ENCODE measurements at places on chromosomes 12 and 14.
A peak's percentile ranks its signal among the peaks of the same experiment; 100 is the strongest.

GRCh38 chr12:76084863-76085519, 506 bp upstream of the NAP1L1 start:
- DNase-seq = no peak

DNA sequence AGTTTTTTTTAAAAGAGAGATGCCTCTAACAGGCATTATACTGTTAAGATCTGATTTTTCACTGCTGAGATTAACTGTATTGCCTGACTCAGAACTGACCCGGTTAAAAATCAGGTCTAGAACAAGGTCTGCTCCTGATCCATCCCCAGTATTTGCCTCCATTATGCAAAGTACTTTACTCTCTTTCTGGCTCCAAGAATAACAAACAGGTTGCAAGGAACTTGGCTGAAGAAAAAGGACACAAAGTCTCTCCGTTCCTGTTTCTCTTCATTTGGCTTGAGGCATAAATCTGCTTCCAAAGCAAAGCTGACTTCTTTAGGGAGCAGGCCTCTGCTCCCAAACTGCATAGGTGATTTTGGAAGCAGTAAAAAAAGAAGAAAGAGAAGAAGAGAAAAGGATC, 199.3 kb upstream of the PDZRN4 start:
- DNase-seq = no peak

GRCh38 chr12:82841487-82841904, 154.8 kb downstream of the TMTC2 start:
- DNase-seq = no peak

- no peak for DNase-seq
Observed at GRCh38 chr14:69648480-69649451, 37.4 kb downstream of the SUSD6 start.

DNA sequence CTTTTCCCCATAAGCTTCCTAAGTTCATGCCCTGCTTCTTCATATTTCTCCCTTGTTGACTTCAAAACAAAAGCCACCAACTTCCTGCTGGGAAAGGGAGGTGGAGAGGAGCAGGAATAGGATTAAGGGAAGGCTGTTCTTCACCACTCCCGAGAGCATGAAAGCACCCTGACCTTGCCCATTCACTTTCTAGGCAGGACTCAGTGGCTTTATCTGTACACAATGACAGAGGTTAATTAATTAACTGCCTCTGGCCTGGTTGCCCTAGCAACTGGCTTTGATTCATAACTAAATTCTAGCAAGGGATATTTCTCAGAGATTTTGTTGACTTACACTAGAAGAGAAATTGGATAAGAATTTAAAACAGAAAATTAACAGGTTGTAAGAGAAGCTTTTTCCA, 396.8 kb downstream of the RPS29 start:
- DNase-seq = no peak

DNA sequence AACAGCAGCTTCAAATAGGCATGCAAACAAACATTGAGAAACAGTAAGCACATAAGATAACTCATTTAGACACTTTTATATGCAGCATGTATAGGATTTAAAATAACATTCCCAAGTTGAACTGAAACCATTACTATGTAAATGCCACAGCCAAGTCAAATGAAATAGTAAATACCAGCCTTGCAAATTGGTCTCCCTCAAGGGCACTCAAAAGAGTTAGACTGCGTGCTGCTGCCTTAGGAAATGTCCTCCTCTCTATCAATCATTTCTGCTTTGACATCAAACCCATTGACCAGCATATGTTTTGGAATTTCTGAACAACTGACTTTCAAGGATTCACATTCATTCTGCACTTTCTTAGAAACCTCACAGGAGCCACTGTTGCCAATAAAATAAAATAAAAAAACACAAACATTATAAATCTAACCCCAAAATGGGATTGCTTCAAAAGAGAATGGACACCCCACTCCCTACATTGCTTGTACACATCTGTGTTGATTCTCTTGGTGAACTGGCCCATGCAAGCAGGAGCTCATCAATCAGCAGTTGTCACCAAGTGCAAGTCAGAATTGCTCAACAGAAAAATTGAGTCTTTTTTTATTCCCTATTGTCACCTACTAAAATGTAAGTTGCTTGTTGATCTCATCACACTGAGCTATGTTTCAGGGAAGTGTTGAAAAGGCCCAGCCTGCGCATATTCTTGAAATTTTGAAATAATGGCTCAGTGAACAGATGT, 256.2 kb downstream of the DAD1 start:
- DNase-seq = no peak

DNA sequence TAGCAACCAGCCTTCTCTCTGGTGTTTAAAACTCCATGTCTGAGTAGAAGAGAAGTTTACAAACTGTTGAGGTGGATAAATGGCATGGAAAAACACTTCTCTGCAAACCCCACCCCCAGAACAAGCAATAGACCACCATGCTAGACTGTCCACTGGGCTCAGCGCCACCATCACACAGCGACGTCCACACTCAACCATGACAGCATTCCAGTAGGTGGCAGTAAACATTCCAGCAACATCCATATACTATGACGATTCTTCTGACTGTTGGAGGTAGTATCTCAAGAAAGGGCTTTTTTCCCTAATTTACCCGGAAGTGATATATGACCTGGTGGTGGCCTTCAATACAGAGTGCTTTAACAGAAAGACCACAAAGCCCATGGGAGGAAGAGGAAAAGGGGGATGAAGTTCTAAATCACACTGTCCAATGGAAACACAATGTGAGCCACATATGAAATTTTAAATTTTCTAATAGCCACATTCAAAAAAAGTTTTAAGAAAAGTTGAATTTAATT, 152.2 kb downstream of the SLC15A4 start:
- DNase-seq = no peak

GRCh38 chr12:39586816-39587215, 32.8 kb downstream of the ABCD2 start:
- DNase-seq = no peak

GRCh38 chr14:98798099-98798498, 473.9 kb downstream of the BCL11B start:
- no peak for DNase-seq

GRCh38 chr12:54526812-54527630, 22.4 kb upstream of the PDE1B start:
- DNase-seq = peak; percentile 62

DNA sequence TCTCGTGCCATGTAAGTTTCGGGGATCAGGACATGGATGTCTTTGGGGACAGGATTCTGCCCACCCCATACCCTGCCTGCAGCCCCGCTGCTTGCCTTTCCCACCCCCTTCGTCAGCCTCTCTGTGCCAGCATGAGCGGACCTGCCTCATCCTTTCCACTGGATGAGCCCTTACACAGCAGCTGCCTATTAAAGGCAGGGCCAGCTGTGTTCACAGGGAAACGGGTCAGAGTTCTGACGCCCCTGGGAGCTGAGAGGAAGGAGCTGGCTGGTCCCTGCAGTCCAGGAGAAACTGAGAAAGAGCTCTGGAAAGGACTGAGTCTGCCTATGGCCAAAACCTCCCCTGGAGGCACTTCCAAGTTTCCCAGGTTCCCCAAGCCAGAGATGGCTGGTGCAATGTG, 83.5 kb upstream of the NCOR2 start:
- no peak for DNase-seq

GRCh38 chr12:81440001-81440400, 319.1 kb downstream of the PPFIA2 start:
- no peak for DNase-seq

GRCh38 chr12:31226639-31227038, 99.3 kb downstream of the SINHCAF start:
- no peak for DNase-seq

- DNase-seq = no peak
Observed at GRCh38 chr12:68812553-68813241, 4.7 kb downstream of the MDM2 start.

GRCh38 chr14:57066887-57067513, 201.7 kb downstream of the EXOC5 start:
- peak; percentile 44 for DNase-seq

DNA sequence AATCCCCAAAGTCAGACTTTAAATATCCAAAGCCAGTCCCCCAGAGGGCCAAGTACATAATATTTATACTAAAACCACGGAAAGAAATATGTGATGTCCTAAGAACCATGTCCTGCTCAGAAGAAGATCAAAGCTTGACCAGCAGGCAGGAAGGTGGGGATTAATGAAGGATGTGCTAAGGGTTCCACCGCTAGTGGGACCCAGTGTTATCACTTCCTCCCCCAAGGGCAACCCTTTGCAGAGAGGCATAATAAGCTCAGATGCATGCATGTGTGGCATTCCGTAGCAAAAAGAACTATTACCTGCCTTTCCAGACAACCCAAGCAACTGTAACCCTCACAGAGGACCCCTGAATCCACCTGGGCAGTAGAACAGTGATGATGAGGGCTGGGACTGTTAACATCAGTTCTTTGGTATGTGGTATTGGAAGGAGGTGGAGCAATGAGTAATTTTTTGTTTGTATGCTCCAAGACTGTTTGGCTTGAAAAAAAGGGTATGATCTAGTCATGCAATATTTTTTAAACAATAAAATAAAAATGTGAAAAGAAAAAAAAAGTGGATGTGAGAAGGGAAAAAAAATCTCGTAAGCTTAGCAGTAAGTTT, 71.7 kb upstream of the ETV6 start:
- no peak for DNase-seq

DNA sequence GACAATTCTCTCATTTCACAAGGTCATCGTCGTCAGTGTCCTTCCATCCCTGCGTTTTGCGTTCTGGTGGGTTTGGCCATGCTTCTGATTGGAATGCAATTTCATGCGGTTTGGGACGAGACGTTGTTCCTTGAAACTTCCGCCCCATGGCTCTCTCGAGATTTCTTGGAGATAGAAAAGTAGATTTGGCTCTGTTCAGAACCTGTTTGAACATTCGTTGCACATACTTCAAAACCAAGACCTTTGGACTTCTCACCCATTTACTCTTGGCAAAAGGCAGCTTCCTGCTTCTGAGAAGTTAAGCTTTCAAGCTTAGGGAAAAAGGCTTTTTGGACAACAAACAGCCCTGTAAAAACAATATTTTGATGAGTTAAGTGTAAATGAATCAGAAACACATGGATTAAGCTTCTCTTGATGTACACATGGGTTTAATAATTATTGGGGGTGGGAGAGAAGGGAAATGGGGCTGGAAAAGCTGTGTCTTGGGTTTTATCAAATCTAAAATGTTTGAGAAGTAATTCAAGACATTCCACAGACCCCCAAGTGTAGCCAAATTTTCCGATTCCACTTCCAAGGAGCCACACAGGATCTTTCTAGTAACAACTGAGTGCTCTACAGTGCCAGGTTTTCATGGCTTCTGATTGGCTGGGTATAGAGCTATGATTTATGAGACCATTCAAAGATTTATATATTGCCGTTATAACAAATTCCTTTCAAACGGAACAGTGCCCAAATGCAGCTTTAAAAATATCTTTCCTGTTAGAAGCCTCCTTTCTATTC, 467.2 kb downstream of the MED13L start:
- DNase-seq = no peak

- no peak for DNase-seq
Observed at GRCh38 chr12:130640901-130641300, 75.2 kb downstream of the RIMBP2 start.

GRCh38 chr12:76252031-76252430, 96.2 kb downstream of the BBS10 start:
- DNase-seq = no peak

DNA sequence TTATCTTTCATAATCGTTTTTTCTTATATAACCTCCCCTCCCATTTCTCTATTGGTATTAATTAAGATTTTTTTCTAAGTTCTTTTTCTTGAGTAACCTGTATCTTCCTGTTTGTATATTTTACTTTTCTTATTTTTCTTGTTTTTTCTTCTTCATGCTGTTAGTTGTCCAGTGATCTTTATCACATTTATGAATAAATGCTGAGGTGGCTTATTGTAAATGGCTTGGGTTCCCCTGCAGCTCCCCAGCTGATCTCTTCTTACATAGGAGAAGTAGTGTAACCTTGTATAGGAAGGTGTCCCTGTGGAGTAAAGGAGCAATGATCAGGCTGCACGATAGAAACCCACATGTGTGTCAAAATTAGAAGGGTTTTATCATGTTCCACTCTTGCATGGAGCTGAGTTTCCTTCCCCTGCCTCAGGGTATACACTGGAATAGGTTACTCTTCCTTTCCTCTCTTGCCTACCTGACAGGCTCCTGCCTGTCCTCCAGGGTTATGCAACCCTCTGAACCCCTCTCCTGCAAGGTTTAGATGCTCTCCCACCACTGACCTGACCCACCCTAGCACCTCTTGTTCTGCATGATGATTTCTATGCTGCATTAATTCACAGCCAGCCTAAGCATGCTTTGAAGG, 334.8 kb upstream of the RGS6 start:
- no peak for DNase-seq

GRCh38 chr14:102485693-102486512, 23.7 kb downstream of the ANKRD9 start:
- no peak for DNase-seq

- DNase-seq = no peak
Observed at GRCh38 chr14:38835874-38836273, 267.2 kb downstream of the SEC23A start.

DNA sequence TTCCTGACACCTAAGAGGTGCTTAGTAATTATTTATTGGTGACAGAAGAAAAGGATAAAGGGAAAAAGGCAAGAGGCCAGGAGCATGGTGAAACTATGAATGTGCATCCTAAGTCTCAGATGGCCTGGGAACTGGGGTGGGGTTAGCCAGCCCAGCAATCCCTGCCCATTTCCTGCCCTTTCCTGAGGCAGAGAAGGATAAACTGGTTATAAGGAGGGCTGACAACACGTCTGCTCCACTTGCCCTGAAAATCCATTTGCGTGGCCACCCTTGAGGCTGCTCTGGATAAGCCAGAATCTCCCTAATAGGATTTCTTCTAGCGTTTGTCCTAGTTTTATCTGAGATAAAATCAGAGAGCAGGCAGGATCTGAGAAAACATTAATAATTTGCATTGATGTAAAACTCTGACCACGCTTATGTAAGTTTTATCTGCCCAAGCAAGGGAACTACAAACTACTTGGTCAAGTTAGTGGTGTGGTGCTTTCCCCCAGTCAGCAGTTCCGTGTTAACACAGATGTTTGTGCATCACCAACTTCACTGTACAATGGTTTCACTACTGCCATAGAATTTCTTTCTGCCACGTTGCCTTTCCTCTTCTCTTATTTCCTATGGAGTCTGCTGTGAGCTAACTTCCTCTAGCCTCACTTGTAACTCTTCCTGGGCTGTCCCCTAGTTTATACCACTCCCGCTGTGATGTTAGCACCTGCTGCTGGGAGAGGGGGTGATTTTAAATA, 392.7 kb downstream of the RPS29 start:
- DNase-seq = no peak

DNA sequence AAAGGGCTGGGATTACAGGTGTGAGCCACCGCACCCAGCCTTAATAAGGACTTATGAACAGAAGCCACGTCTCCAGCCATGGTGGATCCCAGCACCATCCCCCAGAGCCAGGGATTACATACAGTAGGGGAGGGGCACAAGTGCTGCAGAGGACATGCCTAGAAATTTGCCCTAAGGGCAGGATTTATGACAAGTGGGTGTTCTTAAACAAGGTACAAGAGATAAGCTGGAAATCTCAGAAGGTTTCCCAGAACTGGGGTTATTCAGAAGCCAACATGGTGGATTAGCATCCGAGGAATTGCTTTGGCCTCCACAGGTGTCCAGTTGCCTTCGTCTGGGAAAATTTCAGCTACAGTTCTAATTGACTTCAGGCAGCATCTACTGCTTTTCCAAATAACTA, 114.4 kb upstream of the EGLN3 start:
- no peak for DNase-seq

All from activated naive CD8-positive, alpha-beta T cell treated with anti-CD3 and anti-CD28 coated beads, Interleukin-2, amount 50 U/mL, for 24 hours (primary cell).